ENCODE measurements at places on chromosomes 3 and 15.

- DNase-seq = no peak
These were observed 175.7 kb downstream of the STAG1 start for GRCh38 chr3:136576279-136577009.

GRCh38 chr3:158728851-158729250 lies 3.4 kb downstream of the RARRES1 start:
- DNase-seq = no peak

GRCh38 chr3:194875581-194876402 lies 190.1 kb downstream of the FAM43A start:
- DNase-seq = no peak

GRCh38 chr3:191070201-191070600 lies 128.8 kb upstream of the OSTN start:
- no peak for DNase-seq

DNA sequence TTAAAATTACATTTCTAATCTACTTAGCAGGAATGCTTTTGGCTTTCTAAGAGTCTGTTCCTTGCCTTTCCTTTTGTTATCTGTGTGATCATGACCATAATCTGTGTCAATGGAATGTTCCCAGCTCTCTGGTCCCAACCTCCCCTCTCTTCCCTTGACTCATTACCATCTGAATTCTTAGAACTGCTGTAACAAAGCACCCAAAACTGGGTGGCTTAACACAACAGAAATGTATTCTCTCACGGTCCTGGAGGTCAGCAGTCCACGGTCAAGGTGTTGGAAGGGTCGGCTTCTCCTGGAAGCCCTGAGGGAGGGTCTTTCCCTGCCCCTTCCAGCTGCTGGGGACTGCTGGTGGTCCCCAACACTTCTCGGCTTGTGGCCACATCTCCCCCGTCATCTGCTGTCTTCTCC lies 81.1 kb downstream of the LRRK1 start:
- no peak for DNase-seq

DNA sequence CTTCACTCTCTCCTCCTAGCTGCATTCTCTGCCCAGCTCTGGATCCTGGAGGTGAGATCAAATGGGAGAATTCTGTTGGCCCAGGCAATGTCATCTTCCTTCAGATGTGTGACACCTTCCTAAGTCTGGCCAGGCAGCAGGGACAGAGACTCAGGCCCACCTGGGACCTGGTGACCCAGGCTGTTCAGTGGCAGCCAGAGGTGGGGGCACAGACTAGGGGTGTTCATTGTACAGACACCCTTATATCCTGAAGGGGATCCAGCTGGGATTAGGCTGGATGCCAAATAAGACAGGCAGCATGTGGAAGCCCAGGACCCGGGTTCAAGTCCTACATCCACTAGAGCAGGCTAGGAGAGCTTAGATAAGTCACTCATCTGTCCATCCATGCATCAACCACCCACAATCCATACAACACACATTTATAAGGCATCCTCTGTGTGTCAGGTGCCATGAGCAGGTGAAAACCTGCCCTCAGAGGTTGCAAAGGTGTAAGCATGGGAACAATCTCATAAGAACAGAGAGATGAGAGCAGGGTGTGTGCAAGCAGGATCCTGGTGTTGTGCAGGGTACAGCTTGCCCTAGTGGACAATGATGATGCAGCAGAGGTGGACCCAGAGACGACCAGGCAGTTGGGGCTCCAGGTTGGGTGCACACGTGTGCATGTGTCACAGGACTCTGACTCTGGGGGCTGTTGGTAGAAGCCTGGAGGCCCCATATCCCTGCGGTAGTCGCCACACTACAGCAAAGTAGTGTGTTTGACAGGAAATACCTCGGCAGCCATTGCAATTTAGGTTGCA lies 18.3 kb upstream of the RPL29 start:
- no peak for DNase-seq

DNA sequence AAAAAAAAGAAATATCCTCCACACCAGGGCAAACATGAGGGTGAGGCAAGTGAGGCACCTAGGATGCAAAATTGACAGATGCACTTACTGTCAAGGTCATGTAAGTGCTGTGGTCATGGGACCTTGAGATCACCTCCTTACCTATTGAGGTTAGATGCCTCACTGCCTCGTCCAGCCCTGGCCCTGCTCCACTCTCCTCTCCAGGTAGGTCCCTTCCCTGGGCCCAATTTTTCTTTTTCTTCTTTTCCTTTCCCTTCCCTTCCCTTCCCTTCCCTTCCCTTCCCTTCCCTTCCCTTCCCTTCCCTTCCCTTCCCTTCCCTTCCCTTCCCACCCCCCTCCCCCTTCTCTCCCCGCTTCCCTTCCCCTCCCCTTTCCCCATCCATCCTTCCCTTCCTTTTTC lies 71.1 kb upstream of the DLG1 start:
- DNase-seq = no peak

DNA sequence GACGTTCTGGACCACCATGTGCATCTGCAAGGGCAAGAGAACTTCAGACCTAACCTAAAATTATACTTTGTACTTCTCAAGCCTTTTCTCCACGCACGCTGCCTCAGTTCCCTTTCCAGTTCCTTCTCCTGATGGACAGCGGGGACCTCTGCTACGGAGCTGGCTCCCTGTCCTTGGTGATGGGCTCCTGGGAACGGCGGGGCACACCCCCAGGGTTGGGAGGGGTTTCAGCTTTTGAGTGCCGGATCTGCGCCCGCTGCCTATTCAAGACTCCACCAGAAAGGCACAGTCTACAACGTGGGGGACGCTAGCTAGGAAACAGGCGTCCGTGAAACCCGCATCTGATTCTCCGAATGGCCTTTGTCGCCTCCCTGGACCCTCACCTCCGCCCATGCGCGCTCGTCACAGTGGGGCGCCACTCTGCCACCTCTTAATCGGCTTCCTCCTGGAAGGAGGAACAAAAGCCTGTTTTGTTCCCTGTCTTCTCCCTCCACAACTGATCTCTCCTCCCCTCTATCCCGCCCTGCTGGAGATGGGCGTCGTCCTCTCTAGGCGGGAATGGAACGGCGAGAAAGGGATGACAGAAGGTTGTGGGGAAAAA lies 2.2 kb downstream of the GPR149 start:
- DNase-seq = no peak

DNA sequence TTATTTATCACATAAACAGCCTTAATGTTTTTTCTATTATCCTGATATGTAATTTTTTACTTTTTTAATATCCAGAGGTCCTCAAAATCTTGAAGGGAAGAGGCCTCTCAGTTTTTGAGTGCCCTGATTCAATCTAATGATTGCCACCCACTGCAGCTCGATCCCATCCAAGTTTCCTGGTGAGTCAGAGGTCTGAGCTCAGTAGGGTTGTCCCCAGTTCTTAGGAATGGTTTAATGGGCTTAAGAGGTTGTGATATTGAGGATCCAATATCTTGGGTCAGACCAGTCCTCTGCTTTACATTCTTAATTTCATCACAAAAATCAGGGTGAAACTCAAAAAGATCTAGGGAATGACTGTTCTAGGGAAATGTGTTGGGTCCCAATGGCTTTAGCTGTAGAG lies 238.5 kb downstream of the NSUN3 start:
- no peak for DNase-seq

DNA sequence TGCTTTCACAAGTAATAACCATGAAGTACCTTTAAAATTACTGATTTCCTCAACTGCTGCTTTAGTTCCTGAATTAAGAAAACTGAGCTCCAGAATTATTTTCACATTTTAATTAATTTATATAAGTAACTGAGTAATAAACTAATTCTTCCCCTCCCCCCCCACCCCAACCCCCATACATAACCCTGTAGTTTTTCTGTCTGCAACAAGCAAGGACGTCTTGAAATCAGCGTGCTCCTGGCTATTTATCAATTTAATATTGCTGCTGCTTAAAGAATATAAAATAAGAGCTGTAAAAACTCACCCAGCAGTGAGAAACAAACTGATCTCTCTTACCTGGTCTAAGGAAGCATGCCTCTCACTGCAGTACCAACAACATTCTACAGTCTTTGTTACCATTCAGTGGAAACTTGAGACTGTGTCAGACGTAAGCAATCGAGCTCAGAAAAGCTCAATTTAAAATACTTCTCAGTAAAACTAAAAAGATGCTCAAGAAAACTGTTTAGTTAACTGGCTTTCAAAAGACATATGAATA lies 121.0 kb downstream of the TFDP2 start:
- peak; percentile 47 for DNase-seq

DNA sequence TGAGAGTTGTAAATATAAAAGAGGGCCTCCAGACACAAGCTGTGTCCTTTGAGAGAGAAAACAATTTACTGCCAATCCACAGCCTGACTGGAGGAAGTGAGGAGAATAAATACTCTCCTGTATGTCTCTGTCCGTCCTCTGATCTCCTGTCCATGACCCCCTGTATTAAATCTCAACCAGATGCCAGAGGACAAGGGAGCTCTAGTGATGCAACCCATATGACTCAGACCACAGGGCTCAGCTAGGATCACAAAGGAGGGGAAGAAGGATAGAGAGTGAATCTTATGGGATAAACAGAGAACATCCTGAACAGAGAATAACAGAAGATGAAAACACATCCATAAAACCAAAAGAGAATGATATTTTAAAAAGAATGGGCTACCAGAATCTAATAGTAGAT lies 482.6 kb downstream of the PLOD2 start:
- DNase-seq = no peak

DNA sequence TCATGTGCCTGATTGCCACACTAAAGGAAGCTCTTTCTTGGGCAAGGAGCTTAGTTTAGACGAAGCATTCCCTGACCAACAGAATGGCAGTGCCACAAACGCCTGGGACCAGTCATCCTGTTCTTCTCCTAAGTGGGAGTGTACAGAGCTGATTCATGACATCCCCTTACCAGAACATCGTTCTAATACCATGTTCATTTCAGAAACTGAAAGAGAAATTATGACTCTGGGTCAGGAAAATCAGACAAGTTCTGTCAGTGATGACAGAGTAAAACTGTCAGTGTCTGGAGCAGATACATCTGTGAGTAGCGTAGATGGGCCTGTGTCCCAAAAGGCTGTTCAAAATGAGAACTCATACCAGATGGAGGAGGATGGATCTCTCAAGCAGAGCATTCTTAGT lies 18.4 kb downstream of the SENP5 start:
- DNase-seq = no peak

DNA sequence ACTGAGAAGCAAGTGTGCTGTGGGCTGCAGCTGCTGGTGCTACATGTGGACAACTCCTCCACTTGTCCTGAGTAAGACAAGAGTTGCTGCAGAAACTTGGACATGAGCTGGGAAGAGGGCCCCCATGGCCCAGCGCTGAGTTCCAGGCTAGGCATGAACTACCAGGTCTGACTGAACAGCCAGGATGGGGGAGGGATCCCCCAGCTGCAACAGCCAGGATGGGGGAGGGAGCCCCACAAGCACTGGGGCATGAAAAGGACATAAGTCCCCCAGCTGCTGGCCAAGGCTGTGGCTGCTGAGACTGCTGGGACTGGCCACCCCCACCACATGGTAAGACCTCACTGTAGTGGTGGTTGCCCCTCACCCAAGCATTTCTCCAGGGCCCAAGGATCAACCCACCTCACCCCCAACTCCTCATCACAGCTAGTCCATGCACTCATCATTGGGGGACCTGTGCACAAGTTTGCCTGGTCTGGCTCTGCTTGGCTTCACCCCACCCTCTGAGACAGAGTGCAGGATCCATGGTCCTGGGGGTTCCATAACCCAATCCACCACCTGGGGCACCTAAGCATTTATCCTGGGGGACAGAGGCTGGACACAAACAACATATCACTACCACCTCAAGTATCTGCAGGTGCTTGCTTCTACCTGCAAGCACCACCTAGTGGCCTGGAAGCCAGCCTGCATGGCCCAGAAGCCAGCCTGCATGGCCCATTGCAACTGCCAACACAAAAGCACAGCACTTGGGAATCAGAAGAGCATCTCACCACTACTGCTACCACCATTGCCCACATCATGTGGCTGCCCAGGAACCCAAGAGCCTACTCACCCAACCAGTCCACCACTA lies 84.5 kb upstream of the STT3B start:
- peak; percentile 39 for DNase-seq

- no peak for DNase-seq
These were observed 67.8 kb downstream of the TTC23 start for GRCh38 chr15:99181545-99181971.

GRCh38 chr3:78641703-78642102 lies 1126.1 kb downstream of the ROBO1 start:
- no peak for DNase-seq

DNA sequence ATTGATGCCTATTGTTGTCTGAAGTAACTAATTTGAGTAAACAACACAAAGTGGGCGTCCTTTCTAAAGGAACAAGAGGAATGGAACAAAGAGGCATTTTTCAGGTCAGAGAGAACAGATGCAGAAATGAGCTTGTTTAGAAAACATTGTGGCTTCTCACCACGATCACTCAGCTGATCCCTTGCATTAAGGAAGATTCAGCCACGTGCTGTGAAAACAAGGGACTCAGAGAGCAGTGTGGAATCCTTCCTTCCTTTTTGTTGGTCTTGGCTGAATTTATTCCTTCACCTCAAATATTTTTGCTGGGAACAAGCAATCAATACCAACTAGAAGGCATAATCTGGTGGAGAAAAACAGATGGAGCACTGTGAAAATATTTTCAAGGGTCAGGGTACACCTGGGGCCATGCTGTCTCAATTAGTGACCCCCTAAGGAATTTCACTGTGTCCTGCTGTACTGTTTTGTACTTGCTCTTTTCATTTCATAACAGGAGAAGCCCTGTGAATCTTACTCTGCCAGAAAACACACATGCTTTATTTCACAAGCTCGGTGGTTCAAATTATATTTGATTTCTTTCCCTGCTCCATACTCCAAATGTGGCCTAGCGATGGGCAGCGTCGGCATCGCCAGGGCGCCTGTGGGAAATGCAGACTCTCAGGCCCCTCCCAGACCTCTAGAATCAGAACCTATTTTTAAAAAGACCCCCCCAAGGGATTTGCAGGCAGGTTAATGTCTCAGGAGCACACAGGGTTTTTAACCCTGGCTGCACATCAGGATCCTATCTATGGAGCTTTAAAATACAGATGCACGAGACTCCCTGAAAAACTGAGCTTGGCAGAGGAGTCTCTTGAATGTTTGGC lies 11.6 kb upstream of the SLC6A20 start:
- no peak for DNase-seq
